Epithelial cell of proximal tubule (primary cell): ENCODE measurements at places on chromosomes 12 and 14. TPM values are rescaled to one million over a fixed set of nuclear protein-coding genes. Genes with fewer than 3 reads are reported as not detected.

- no peak for DNase-seq
Measured at GRCh38 chr12:25811656-25812126, 146.8 kb upstream of the RASSF8 start.

GRCh38 chr14:32480337-32480736 lies 151.2 kb downstream of the AKAP6 start:
- DNase-seq, result no peak

DNA sequence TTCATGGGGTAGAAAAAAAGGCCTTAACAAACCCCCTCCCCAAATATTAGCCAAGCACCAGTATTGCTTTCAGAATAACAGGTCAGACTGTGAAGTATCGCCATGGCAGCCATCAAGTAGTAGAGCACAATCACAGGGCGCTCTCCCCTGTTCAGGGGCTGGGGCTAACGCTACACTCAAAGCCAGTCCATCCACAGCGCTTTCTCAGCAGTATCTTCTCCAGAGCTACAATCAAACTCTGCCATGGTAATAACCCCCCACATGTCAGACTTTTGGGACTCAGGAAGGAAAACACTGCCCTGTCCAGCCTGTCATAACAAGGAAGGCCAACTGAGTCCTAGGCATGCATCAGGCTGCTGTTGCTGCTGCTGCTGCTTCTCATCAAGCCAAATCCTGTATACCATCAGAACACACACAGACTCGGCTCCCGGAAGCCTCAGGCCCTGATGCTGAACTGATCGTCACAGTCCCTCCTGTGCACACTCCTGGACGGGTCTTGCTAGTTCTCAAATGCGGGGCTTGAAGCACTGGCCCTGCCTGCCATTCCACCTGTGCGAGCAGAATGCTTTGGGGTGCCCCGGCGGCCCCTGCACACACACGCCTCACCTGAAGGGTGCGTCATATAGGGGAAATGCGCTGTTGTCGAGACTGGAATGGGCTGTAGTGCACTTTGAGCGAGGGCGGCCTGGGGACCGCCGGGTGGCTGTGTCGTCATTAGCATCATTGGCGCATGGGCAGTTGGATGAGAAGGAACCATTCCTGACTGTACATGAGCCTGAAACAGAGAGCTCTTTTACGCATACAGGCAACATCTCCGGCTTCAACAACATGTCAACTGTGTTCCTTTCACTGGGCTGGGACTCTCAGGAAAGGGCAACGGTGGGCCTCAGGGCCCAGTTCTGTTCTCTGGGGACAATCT lies 47.6 kb downstream of the SH2B3 start:
- DNase-seq, result no peak

- DNase-seq, result no peak
Measured at GRCh38 chr12:108198043-108198442, 69.0 kb downstream of the WSCD2 start.

GRCh38 chr12:123939716-123940626 lies 32.7 kb downstream of the CCDC92 start:
- DNase-seq, result no peak

DNA sequence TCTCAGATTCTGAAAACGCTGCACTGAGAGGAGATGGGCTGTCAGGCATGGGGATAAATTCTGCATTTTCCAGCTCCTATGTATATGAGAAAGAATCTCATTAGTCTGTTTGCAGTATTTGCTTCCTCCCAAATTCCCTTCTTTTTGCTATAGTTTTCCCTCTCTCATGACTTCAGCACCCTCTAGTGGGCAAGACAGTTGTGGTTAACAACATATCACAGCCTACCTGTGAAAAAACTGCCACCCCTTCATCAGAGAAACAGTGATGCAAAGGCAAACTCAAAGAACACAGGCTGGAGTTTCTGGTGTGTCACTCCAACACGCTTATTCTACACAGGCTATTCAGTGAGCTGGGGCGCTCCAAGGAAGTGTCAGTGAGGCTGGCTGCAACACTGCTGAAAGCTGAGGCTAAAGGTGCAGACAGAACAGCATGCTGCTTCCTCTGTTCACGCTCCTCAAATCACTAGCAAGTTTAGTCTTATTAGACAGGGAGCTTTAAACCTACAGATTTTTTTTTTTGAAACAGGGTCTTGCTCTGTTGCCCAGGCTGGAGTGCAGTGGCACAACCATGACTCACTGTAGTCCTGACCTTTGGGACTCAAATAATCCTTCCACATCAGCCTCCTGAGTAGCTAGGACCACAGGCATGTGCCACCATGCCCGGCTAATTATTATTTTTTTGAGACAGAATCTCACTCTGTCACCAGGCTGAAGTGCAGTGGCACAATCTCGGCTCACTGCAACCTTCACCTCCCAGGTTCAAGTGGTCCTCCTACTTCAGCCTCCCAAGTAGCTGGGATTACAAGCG lies 19.3 kb downstream of the ZC2HC1C start:
- no peak for DNase-seq

DNA sequence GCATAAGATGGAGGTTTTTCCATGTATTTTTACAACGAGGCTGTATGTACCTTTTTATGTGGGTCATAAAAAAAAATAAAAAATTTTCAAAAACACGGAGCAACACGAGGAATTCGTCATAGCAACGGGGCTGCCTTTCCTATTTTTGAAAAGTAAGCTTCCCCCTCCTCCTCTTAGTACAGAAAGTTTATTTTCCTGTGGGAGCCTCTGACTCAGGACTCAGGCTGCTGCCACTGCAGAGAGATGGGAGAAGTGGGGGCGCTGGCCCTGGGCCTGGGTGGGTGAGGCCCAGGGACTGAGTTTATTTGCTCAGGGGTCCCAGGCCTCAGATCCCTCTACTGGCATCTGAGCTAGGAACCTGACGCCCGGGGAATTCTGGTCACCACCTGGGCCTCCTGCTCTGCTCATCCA lies 10.2 kb upstream of the CMKLR1 start:
- no peak for DNase-seq

- DNase-seq, result no peak
Measured at GRCh38 chr12:48863291-48863690, 2.4 kb downstream of the RND1 start.

DNA sequence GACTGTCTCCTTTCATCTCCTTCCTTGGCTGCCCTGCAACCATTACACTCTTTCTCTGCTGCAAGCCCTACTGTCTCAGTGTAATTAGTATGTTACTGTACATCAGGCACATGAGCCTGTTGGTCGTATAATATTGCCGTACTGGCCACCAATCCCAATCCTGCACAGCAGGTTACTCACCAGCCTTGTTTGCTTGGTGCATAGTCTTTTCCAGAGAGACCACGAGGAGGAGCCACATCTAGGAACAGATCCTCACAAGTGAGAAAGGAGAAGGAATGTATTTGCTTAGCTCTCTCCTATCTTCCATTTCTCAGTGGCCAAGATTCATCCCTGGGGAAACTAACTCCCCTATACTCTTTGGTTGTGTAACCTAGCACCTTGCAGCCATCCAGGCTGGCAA lies 33.0 kb upstream of the BICDL1 start:
- no peak for DNase-seq

DNA sequence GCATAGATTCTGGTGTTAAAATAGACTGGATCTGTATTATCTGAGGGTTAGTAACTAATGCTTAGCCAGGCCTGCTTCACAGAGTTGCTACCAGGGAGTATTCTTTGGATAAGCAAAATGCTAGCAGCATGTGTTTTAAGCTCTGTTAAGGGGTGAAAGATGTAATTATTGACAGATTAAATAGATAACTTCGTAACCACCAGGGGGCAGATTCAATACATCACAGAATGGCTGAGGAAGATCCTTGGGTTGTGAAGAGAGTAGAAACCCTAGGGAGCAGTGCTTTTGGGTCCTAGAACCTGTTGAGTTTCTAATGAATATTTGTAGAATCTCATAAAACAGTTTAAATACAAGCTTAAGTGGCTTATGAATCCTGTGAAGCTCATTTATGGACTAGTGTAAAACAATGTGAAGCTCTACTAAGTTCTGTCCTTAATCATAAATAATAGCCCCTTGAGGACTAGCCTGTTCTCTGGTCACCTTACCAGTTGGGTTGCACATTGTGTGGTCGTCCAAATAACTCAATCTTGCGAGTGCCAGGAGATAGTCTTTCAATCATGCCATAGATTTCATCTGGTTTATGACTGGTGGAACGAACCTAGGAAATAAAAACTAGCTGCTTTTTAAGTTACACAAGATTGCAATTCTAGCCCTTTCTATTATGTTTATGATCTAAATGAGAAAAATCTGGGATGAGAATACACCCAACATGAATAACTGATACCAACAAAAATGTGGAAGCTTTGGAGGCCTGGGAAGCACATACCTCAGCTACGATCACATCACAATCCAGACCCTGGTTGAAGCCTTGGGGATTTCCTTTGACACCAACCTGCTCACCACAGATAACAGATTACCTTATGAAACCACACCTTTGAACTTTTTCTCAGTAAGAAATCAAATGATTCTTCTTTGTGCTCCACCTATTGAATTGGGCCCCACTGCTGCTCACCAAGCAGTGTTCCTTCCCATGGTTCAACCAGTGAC lies 12.3 kb downstream of the METTL3 start:
- peak; percentile 23 for DNase-seq

DNA sequence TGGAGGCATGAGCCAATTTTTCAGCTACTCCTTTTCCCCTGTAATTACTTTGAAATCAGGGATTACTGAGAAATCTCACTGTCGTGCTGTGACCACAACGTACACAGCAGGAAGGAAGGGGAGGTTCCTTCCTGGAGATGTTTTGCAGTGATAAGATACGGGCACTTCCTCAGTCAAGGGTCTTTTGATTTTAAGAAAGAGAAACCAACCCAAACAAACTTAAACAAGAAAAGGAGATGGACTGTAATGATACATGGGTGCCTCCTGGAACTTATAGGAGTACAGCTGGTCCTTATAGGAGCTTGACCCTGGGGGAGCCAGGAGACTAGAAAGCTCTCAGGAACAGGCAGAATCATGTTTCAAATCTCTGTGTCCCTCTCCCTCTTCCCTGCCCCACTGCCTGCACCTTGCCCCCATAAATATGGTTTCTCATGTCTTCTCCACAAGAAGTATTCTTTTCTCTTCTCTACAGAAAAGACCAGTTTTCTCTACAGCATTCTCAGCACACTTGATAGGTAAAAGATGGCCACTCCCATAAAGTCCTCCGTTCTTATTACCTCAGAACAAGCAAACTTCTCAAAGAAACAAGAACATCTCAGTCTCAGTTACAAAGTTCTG lies 281.1 kb upstream of the AMIGO2 start:
- DNase-seq, result no peak

- DNase-seq, result no peak
Measured at GRCh38 chr12:61750604-61751003, 509.6 kb upstream of the USP15 start.

DNA sequence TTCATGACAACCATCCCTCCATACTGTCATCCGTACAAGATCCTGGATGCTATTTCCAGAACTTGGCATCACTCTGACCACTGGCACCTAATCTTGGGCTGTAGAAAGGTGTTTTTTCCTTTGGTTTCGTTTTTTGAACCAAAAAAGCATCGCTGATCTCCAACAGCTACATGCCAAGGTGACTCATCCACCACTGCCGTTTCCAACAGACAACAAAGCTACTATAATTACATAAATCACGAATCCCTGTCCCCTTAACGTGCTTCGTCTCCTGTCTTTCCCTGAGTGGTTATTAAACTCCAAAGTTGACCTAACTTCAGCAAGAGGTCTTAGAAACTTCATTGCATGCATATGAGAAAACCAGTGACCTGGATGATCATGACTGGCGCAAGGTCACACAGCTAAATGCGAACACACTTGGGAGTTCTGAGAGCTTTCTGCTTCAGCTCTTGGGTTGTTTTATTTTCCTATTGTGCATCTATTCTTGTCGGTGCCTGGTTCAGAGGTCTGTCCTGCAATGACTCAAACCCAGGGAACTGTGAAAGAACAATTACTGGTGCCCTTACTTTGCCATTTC lies 99.9 kb downstream of the PPM1H start:
- peak; percentile 81 for DNase-seq

- no peak for DNase-seq
Measured at GRCh38 chr14:31944256-31945073, 132.6 kb upstream of the ARHGAP5 start.

GRCh38 chr12:42498549-42499247 lies 90.8 kb downstream of the PRICKLE1 start:
- DNase-seq, result no peak

GRCh38 chr12:6951551-6952120 lies 480 bp downstream of the PTPN6 start:
- DNase-seq, result no peak

GRCh38 chr12:123041811-123042655 lies 61.6 kb downstream of the ARL6IP4 start:
- DNase-seq, result no peak

DNA sequence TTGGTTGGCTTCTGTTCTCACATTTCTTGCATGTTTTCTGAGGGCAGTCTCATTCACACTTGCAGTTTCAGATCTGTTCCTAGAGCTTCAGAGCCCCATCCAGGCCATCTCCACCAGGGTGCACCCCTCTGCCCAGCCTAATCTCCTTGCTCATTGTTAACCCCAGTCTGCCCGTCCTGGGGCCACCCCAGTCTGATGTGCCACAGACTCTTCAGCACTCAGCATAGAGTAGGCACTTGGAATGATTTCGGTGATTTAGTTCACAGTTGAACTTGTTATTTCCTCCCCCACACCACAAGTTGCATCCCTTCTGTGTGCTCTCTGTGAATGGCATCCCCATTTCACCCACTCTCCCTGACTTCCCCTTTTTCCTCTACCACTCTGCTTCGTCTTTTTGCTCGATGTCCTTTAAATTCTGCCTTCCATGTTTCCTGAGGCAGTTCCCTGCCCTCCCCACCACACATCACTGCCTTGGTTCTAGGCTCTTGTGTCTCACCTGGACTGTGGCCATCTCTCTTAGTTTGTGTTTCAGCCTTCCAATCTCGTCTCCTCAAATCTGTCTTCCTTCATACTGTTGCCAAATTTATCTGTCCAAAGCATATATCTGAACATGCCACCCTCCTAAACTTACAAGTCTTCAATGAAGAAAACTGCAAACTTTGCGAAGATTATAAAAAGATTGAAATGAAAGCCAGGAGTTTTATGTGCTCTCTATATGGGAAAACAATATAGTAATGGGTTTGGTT lies 41.5 kb downstream of the ANO6 start:
- no peak for DNase-seq

DNA sequence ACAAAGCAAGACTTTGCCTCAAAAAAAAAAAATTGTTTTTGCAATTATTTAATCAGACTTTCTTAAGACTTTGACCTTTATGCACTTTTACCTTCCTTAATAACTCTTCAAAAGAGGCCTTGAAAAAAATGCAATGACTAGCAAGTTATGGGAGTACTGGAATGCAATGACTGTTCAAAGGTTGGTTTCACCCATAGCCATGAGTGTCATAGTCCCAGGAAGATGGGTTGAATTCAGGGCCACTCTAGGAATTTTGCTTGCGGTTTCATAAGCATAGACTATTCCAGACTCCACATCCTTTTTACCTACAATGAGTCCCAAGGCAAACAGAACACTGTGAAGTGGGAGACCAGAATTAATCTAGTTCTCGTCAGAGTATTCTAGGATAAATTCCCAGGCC lies 29.4 kb upstream of the DENND5B start:
- no peak for DNase-seq

The SRRM4 gene
- under 0.01 TPM in 1 of 2 replicates, not detected in the other for total RNA-seq

The PLCZ1 gene
- not detected in 2 replicates for total RNA-seq

The TRHDE gene
- 25.9 and 26.9 TPM in 2 replicates for total RNA-seq

The PLXNC1 gene
- 0.06 and 0.07 TPM in 2 replicates for total RNA-seq

The FICD gene
- total RNA-seq, result 3.2 and 3.3 TPM in 2 replicates

The SYNE3 gene
- total RNA-seq, result 0.07 TPM in 1 of 2 replicates, not detected in the other

The FOXM1 gene
- total RNA-seq, result 36.8 and 67.8 TPM in 2 replicates

The CLEC9A gene
- total RNA-seq, result not detected in 2 replicates

The DLK1 gene
- not detected in 2 replicates for total RNA-seq
